Choroid plexus epithelial cell (primary cell): ENCODE measurements at places on chromosomes 12 and 14.

GRCh38 chr14:53964249-53964648, 7.6 kb upstream of the BMP4 start:
- DNase-seq = no peak

GRCh38 chr12:82963956-82964355, 277.2 kb downstream of the TMTC2 start:
- peak; percentile 47 for DNase-seq

DNA sequence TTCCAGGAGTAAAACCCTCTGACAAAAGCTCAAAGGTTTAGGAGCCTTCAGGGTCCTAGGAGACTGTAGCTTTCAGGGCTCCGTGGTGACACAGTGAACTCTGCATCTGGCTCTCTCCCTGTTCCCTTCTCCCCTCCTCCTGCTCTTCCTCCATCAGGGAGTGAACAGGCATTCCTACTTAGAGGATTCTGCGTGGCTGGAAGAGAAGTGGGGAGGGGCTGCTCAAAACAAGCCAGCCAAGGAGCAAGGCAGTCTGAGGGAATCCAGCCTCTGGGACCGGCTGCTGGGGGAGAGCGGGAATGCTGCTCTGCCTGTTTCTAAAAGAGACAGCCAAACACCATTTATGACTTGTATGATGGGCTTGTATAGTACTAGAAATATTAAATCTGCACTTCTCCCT, 49.5 kb downstream of the RBMS2 start:
- no peak for DNase-seq

DNA sequence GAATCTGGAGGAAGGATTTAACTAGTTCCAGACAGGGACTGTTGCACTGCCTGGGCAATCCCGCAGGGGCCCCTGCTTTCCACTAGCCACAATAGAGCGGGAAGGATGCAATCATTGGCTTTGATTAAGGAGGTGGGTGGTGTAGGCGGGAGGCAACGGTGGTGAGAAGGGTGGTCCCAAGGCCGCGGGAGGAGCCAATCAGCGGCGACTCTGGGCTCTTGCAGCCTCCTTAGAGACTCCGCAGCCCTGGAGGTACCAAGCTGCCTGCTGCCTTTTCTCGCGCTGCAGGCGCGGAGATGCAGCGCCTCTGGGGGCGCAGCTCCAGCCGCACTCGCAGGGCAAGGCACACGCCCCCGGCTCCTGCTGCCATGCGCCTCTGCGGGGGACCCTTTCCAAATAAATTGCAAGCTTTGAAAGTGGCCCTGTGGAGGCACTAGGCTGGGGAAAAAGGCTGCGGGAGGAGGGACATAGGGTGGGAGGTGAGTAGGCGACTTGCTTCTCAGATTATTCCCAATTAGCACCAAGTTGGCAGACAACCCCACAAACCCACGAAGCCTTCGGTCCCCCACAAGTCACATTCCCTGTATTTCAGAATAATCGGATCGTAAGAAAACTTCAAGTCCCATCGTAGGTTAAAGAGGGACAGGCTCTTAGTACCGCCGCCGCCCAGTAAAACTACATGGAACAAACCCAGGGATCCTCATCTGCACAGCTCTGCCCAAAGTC, 858 bp upstream of the KCNA1 start:
- no peak for DNase-seq

- no peak for DNase-seq
Observed at GRCh38 chr14:93748208-93749075, 39.8 kb downstream of the PRIMA1 start.

DNA sequence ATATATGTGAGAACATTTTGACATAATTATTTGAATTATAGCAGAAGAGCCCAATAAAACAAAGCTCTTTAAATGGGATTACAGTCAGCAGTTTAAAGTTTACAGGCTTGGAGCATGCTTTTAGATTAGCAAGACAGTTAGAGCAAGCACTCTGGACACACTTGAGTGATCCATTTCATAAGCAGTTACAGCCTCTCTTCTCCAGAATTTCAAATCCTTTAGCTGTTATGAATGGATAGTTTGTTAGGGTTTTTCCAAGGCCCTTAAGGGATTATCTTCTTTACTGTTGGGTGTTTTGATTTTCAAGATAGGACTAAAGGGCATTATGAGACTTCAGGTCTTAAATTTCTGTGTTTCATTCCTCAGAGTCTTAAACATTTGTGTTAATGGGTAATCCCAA, 36.3 kb downstream of the BEST3 start:
- DNase-seq = no peak

DNA sequence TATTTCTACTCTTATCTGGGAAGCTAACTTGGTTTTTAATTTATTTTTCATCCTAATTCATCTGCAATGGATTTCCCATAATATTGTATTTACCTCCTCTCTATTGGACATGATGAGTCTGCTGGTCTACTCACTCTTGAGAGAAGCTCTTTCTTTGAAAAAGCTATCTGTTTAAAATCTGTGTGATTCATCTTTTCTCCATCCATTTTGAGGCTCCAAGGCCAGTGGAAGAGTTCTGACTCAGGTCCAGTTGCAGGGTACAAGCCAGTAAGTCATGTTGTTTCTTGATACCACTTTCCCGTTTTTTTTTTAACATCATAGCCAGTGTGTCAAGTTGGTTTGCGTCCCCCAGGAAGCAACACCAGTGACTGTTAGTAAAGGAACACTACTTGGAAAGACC, 160.3 kb upstream of the BMP4 start:
- no peak for DNase-seq

- DNase-seq = no peak
Observed at GRCh38 chr12:103956509-103957027, 9.1 kb upstream of the TDG start.

- DNase-seq = no peak
Observed at GRCh38 chr12:112234303-112234702, 108.9 kb downstream of the TRAFD1 start.

DNA sequence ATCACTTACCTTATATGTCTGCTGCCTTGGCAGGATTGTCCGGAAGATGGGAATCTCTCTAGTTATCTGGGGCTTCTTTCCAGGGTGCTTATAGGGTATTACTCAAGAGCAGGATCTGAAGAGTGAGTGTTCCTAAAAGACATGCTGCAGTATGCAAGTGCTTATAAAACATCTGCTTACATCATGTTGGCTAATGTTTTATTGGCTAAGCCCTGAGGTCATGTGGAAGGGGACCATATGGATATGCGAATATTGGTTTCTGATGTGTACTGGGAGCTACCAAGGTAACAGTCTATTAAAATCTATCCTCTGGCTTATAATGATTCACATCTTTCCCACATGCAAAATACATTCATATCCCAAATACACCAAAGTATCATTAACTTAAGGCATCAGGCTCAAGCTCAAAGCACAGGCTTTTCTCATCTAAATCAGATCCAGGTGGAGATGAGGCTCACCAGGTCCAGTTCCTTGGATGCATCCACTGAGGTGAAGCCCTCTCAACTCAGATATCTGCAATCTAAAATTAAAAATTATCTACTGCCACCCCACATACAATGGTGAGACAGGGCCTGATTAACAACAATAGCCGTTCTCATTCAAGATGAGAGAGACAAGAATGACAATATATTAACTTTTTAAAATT, 29.8 kb downstream of the LRRIQ1 start:
- DNase-seq = no peak
